ENCODE measurements at places on chromosomes 4 and X.

- no peak for DNase-seq
Measured at GRCh38 chrX:18681996-18682395, 10.1 kb upstream of the RS1 start.

GRCh38 chr4:182245541-182246215 is 2.5 kb downstream of the TENM3 start:
- DNase-seq = no peak

DNA sequence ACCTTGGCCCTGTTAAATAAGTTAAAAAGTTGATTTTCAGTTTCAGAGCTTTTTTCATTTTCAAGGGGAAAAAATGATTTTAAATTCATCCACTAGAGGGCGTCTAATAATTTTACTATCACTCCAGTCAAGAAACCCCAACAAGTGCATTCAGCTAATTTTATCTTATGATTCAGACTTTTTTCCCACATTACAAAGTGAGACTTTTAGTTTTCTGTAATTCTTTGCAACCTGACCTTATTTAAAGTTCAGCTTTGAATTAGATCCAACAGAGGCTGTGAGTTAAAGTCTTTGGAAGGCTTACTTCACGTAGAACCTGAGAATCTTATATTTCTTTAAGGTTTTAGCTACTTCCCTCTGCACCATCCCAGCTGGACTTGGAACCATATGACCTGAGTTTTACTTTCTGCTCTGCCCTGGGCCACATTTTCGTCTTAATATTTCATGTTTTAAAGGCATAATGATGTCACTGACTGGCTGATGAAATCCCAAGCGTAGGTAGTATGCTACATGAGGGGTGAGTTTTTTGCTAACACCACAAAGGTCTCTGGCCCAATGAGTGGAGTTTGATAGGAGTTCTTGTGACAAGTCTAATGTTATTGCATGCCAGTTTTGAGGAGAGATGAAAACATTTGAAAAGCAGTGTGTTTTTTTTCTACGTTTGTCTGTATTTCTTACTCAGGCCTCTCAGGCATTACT is 7.2 kb downstream of the GNRHR start:
- DNase-seq = peak; percentile 39

GRCh38 chr4:140092094-140092851 is 61.7 kb downstream of the MAML3 start:
- no peak for DNase-seq

- no peak for DNase-seq
Measured at GRCh38 chr4:95367824-95368223, 180.9 kb downstream of the UNC5C start.

- no peak for DNase-seq
Measured at GRCh38 chrX:25807022-25807421, 331.1 kb upstream of the MAGEB18 start.

- no peak for DNase-seq
Measured at GRCh38 chr4:5112333-5113095, 61.2 kb downstream of the STK32B start.

DNA sequence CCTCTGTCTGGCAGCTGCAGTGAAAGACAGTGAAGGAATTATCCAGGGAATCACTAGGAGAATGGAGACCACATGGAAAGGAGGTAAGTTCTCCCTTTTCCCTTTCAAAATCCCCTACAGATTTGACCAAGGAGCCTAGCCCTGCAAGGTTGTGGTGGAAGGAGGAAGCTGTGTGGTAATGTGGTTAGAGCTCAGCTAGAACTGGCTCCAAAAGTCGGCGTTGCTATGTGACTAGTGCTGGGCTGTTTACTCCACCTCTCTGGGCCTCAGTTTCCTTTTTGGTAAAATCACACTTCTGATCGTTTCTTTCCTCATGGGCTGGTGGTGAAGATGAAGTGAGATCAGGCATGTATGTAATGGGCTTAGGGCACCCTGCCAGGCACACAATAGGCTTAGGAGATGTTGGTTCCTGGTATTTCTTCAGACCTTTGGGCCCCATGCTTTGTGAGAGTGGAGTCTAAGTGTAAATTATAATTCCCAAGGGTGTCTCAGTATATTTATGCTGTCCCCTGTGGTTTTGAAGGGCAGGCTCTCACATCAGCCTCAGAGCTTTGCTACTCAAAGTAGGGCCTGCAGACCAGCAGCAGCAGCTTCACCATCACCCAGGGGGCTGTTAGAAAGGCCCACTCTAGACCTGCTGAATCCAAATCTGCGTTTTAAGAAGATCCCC is 183.7 kb upstream of the BCOR start:
- peak; percentile 5 for DNase-seq

DNA sequence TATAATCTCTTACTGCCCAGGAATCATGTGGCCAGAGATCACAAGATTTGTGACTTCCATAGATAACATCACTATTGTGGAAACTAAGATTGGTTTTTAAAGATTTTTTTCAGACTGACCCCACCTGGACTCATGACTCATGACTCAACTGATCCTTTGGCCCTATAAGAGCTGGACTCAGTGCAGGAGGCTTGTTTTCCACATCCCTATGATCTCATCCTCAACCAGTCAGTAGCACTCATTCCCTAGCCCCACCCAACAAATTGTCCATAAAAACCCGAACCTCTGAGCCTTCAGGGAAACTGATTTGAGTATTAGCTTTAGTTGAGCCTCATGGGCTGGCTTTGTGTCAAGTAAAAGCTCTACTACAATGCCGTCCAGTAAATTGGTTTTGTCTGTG is 7.9 kb upstream of the NOCT start:
- DNase-seq = peak; percentile 22

- no peak for DNase-seq
Measured at GRCh38 chr4:150219841-150220240, 141.6 kb downstream of the DCLK2 start.

GRCh38 chr4:167581449-167581965 is 347.2 kb upstream of the SPOCK3 start:
- no peak for DNase-seq

DNA sequence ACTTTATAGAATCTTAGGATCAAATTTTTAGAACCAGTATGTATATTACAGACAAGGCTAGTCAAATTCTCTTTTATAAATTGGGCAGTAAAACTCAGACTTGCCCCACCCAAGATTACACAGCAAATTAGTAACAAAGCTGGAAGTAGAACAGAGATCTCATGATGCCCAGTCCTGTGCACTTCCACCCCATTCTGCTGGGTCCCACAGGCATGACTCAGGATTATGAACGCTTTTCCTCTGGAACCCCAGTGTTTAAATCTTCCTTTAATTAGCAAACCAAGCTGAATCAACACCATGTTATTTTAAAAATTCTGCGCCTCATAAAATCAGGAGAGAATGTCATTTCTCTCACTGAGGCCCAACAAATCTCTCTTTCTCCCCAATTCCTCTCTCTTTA is 1.5 kb upstream of the IL13RA2 start:
- DNase-seq = no peak

GRCh38 chr4:102453827-102454226 is 47.3 kb upstream of the NFKB1 start:
- no peak for DNase-seq

DNA sequence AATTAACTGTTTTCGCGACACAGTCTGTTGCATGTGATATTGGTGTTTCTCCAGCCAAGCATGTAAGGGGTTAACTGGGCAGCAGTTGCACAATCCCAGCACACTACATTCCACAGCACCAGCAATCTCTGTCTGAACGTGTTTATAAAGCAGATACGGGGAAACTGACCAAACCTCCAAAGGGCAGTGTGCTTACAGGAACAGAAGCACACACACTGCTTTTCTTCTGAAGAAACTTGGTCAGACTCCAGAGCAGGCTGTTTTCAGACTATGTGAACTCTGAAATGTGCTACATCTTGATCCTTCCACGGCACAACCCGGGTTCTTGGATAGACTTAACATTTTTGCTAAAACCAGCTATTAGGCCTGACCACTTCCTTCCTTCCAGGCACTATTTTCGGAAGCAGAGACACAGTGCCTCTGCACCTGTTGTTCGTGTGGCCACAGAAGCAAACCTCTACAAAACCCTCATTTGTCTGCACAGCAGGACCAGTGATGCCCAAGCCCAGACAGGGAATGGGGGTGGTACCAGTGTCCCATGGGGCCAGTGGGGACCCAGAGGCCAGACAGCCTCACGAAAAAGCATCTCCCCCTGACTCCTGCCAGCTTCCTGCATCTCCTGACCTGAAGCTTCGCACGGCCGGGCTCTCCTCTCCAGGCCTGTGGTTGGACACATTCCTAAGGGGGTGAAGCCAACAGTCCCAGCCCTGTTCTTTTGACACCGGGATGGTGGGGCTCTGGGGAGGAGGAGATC is 90.1 kb downstream of the IRF2 start:
- peak; percentile 50 for DNase-seq

DNA sequence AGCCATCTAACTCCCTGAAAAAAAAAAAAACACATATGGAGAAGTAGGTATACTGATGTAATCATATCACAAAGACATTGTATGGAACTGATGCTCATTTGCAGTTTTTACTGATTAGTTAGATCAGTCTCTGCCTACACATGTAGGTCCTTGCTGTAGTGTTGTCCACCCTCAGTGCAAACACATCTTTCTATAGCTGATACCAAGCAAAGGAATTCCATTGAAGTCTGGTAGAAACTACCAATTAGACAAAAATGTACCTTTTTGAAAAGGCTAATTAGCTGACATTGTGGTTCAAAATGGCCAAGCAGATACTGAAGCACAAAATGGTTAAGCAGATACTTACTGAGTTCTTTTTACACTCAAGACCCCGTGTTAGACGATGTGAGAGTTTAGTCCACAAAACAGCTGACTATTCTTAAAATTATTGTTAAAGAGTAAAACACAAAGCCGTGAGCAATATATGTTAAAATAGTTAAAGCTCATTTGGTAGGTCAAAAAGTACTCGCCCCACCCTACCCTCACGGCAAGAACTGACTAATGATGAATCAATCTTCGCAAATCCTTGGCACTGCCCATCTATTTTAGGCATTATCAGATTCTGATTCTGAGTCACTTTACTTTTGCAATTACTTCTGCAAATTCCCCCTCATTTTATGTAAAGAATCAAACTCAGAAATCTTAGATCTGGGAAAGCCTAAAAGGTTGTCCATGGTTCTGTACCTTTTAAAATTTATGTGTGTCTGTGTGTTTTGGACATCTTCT is 40.4 kb downstream of the COL4A6 start:
- no peak for DNase-seq

GRCh38 chrX:3232262-3232923 is 114.1 kb downstream of the MXRA5 start:
- no peak for DNase-seq

DNA sequence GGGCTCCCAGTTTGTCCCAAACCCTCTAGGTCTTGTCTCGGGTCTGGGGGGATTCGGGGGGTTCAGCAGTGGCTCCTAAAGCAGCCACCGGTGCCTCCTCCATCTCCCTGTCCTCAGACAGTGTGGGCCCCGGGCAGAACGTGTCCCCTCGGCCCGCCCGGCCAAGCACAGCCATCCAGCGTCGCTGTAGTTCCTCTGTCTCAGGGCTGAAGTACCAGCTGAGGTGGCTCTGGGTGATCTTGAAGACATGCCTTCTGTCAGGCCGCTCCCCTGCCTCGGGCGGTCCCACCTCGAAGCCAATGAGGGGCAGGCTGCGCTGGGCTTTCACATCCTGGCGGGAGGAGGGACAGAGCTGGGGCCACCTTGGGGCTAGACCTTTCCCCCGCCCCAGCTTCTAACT is 5.9 kb downstream of the TSR2 start:
- no peak for DNase-seq

GRCh38 chrX:103338663-103339062 is 8.6 kb downstream of the TCEAL7 start:
- DNase-seq = no peak

GRCh38 chr4:14396183-14396582 is 606.1 kb upstream of the CPEB2 start:
- no peak for DNase-seq

DNA sequence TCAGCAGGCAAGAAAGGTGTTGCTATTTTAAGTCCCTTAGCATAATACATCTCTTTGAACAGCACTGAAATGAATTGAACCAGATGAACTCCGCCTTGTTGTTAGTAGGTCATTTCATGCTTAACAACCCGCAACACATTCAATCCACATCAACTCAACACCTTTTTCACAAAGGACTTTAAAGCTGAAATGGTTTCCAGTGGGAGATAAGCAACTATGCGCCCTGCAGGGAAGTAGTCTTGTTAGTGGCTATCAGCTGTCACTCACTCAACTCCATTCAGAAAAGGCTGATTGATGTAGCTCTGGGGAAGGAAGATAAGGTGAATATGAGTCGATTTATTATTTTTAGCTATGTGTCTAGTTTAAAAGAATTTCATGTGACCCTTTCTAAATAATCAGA is 46.0 kb downstream of the ATP8A1 start:
- DNase-seq = no peak

GRCh38 chr4:145808021-145808650 is 128.2 kb downstream of the C4orf51 start:
- DNase-seq = peak; percentile 89

DNA sequence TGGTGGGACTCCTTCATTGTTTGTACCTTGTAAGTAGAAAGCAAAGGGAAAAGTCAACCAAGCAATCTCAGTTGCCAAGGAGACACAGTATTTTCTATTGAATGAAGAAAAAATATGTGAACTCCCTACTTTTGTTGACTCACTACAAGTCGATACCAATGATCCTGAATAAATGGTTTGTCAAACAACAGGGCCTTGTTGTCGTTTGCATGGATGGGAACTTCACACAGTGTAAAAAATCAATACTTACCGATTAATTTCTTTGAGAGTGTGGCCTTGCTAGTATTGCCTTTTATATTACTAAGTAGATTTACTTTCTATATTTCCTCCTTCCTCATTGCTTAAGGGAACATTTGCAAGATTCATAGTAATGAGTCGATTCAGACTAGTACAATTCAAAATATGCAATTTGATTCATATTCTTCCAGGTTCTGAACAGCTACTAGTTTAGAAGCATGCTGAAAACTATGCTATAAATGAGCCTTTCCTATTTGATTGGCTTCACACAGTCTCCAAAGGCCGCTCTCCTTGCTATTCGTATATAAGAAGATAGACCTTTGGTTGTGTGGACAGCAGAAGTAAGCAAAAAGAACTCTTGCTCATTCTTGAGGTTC is 108.0 kb downstream of the ZNF330 start:
- DNase-seq = peak; percentile 5

- DNase-seq = no peak
Measured at GRCh38 chr4:95142932-95143331, 385.2 kb downstream of the BMPR1B start.

GRCh38 chr4:173237152-173237551 is 68.5 kb downstream of the GALNT7 start:
- no peak for DNase-seq

- DNase-seq = no peak
Measured at GRCh38 chr4:150782921-150783320, 201.0 kb downstream of the MAB21L2 start.

- DNase-seq = no peak
Measured at GRCh38 chr4:33485111-33485510, 2759.2 kb downstream of the ARAP2 start.

DNA sequence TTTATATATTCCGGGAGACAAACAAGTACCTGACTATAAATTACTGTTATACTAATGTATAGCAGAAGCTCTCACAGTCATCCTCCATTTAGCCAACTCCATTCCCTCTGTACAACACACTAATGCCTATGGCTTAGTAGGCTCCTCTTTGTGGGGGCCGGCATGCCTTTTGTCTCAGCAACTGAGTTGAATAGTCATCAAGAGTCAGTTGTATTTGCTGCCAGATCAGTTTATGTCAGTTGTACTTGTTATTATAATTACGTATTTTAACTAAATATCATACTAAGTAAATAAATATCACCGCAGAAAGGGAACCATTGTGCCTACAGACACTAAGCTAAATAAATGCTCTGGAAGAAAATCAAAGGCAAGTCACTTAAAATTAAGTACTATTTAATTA is 9.9 kb downstream of the PRMT9 start:
- no peak for DNase-seq

- DNase-seq = no peak
Measured at GRCh38 chr4:62320612-62321011, 1120.5 kb downstream of the ADGRL3 start.

All from inflammatory macrophage treated with lipopolysaccharide for 1 hour (primary cell).